ENCODE measurements at places on chromosomes 12 and 14. TPM values are rescaled to one million over a fixed set of nuclear protein-coding genes. Genes with fewer than 3 reads are reported as not detected.

ATF7 gene
- 26.7 TPM for total RNA-seq

DNA sequence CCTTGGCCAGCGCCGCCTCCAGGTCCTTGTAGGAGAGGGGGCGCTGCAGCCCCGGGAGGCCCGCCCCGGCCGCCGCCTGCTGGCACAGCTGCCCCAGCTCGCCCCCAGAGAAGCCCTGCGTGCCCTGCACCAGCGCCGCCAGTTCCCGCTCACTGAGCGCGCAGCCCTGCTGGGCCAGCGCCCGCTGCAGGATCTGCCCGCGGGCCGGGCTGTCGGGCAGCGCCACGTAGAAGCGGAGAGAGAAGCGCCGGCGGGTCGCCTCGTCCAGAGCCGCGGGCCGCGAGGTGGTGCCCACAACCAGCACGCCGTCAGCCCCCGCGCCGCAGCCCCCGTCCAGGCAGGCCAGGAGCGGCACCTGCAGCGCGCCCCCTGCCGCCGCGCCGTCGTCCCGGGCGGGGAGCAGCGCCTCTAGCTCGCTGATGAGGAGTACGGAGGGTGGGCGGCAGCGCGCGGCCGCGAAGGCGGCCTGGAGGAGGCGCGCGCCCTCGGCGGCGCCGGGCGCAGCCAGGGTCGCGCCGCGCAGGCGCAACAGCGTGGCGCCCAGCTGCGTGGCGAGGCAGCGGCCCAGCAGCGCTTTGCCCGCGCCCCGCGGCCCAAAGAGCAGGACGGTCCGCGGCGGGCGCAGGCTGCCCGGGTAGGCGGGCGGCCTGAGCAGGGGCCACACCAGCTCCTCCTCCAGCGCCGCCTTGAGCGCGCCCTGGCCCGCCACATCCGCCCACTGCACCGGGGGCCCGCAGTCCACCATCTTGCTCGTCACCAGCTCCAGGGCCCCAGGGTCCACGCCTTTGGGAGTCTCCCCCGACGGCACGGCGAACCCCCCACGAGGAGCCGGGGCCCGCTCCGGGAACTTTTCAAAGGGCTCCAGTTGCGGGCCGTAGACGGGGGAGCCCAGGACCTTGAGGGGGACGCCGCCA lies 27.7 kb downstream of the FIGNL2 start:
- H3K4me1 ChIP-seq: peaks cover 23% of the 10 kb centered on the region
- DNase-seq: no peak
- H3K27me3 ChIP-seq: peaks cover 28% of the 10 kb centered on the region
- peak overlapping the region; percentile 54 for H3K4me3 ChIP-seq

- DNase-seq: no peak
- no peak overlapping the region for H3K4me3 ChIP-seq
- H3K4me1 ChIP-seq: no peaks in the 10 kb centered on the region
- no peaks in the 10 kb centered on the region for H3K36me3 ChIP-seq
Measured at GRCh38 chr14:53456931-53457330, 303.8 kb upstream of the DDHD1 start.

- peaks cover 4% of the 10 kb centered on the region for H3K4me1 ChIP-seq
- H3K4me3 ChIP-seq: no peak overlapping the region
- no peak for DNase-seq
- peaks cover 5% of the 10 kb centered on the region for H3K36me3 ChIP-seq
- no peak overlapping the region for H3K27ac ChIP-seq
- H3K27me3 ChIP-seq: no peaks in the 10 kb centered on the region
Measured at GRCh38 chr14:81264671-81265070, 43.9 kb upstream of the GTF2A1 start.

PROX2 gene
- not detected for total RNA-seq

GRCh38 chr14:65167072-65167645 lies 64.8 kb upstream of the MAX start:
- H3K4me1 ChIP-seq: peaks cover 10% of the 10 kb centered on the region
- no peak overlapping the region for H3K4me3 ChIP-seq
- peaks cover 3% of the 10 kb centered on the region for H3K27me3 ChIP-seq
- no peaks in the 10 kb centered on the region for H3K36me3 ChIP-seq
- H3K27ac ChIP-seq: no peak overlapping the region

FBXO34 gene
- 37.8 TPM for total RNA-seq

Measured in suprapubic skin (tissue), 4 donors.